ENCODE measurements at places on chromosomes 13 and 19. TPM values are rescaled to one million over a fixed set of nuclear protein-coding genes. Genes with fewer than 3 reads are reported as not detected.

The NBEA gene
- 0.06 TPM for polyA plus RNA-seq

The ZNF44 gene
- 3.5 TPM for polyA plus RNA-seq

The CCDC159 gene
- 7.5 TPM for polyA plus RNA-seq

The AKAP8L gene
- polyA plus RNA-seq, result 48.2 TPM

The KLK8 gene
- 118 TPM for polyA plus RNA-seq

The PRRG2 gene
- polyA plus RNA-seq, result 5.3 TPM

DNA sequence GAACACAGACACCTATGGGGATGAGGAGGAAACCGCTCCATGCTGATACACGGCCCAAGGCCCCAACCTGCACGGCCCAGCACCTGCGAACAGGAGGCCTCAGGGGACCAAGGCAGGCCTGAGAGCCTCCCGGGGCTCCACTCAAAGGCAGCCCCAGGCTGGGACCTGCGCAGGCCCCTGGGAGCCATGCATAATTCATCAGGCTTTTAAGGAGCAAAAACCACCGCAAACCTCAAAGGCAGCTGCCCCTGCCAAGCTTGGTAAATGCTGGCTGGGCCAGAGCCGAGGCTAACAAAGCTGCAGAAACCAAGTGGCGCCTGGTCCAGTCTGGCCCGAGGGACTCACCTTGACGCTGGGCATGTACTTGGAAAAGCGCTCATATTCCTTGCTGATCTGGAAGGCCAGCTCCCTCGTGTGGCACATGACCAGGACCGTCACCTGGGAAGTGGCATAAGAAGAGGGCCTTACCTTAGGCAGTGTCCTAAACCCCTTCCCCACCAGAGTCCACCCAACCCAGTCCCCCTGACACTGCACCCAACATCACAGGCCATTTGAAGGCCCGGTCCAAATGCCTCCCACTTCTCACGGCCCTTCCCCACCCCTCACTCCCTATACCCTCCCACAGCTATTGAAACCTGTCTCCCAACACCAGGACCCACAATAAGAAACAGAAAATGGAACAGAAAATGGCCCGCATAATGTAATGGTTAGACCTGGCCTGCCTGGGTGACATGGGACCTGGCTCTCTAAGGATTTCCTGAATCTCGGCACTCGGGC, 7.8 kb downstream of the DDX39A start:
- H3K36me3 ChIP-seq, result peaks cover 68% of the 10 kb centered on the region
- peaks cover under 1% of the 10 kb centered on the region for H3K4me1 ChIP-seq
- no peaks in the 10 kb centered on the region for H3K27me3 ChIP-seq
- H3K27ac ChIP-seq, result no peak overlapping the region
- no peak overlapping the region for H3K4me3 ChIP-seq

DNA sequence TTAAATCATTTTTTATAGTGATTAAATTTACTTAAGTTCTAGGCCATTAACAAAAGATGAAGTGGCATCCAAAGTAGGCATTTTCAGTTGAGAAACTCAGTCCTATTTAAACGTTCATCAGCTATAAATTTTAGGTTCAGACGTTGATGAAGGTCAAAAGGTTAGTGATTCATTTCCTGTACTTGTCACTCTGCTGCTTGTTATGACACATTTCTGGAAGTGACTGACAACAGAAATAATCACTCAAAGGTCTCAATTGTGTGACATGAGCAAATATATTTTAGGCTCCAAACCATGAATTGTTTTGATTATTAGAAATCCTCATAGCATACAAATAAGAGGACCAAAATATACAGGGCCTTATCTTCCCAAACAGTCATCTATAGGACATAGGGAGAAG, 10.3 kb upstream of the EDNRB start:
- no peaks in the 10 kb centered on the region for H3K36me3 ChIP-seq
- no peak for DNase-seq
- H3K4me1 ChIP-seq, result no peaks in the 10 kb centered on the region
- H3K4me3 ChIP-seq, result no peak overlapping the region
- no peaks in the 10 kb centered on the region for H3K27me3 ChIP-seq

- no peaks in the 10 kb centered on the region for H3K27me3 ChIP-seq
- DNase-seq, result no peak
- H3K4me1 ChIP-seq, result peaks cover 13% of the 10 kb centered on the region
- H3K27ac ChIP-seq, result no peak overlapping the region
- H3K4me3 ChIP-seq, result no peak overlapping the region
- peaks cover 23% of the 10 kb centered on the region for H3K36me3 ChIP-seq
Measured at GRCh38 chr13:110426735-110427134, 119.7 kb downstream of the COL4A2 start.

DNA sequence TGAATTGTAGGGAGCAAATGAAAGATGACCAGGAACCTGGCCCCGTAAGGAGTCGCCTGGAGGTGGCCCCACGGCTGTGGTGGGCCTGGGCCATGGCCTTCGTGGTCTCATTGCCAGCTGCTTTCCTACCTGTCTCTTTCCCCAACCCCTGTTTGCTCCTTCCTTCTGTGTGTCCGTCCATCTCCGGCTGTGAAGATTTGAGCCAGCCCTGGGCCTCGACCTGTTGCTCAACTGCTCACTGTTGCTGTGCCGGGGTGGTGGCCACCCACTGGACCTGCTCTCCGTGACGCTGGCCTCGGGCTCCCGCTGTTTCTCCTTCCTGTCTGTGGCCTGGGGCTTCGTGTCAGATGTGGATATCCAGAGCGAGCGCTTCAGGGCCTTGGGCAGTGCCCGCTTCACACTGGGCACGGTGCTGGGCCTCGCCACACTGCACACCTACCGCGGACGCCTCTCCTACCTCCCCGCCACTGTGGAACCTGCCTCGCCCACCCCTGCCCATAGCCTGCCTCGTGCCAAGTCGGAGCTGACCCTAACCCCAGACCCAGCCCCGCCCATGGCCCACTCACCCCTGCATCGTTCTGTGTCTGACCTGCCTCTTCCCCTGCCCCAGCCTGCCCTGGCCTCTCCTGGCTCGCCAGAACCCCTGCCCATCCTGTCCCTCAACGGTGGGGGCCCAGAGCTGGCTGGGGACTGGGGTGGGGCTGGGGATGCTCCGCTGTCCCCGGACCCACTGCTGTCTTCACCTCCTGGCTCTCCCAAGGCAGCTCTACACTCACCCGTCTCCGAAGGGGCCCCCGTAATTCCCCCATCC, 8.5 kb downstream of the DBP start:
- no peak for DNase-seq
- no peak overlapping the region for H3K4me3 ChIP-seq
- peaks cover 28% of the 10 kb centered on the region for H3K4me1 ChIP-seq
- no peaks in the 10 kb centered on the region for H3K27me3 ChIP-seq

GRCh38 chr19:29420482-29421195, 105.2 kb upstream of the VSTM2B start:
- no peak for DNase-seq
- no peaks in the 10 kb centered on the region for H3K27me3 ChIP-seq
- H3K36me3 ChIP-seq, result no peaks in the 10 kb centered on the region
- no peak overlapping the region for H3K27ac ChIP-seq

- peaks cover 37% of the 10 kb centered on the region for H3K27me3 ChIP-seq
- no peaks in the 10 kb centered on the region for H3K36me3 ChIP-seq
- DNase-seq, result no peak
- H3K4me1 ChIP-seq, result peaks cover 8% of the 10 kb centered on the region
Measured at GRCh38 chr19:19538061-19538784, at the start of gene CILP2. Gene CILP2 (plus strand): TSS chr19:19538265. CDS start chr19:19538350, 85 bp downstream.

DNA sequence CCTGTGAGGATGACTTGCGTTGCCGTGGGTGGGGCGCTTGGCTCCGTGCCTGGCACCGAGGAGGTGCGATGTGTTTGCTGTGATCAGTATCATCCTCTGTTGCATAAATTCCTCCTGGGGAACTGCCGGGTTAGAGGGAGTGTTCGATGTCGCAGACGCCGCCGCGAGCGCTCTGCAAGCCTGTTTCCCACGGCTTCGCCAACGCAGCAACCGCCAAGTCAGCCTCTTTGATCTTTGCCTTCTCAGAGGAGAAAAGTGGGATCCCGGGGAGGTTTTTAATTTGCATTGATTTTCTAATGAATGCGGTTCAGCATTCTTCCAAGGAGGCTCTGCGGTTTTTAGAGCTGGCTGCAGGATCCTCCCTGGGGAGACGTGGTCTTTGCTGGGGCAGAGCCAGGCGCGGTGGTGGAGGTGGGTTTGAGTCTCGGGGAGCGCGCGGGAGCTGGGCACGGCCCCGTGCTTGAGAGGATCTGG, 7.6 kb downstream of the GPR32 start:
- DNase-seq, result no peak
- H3K4me1 ChIP-seq, result no peaks in the 10 kb centered on the region
- no peak overlapping the region for H3K27ac ChIP-seq

All from keratinocyte (primary cell).